Progenitor cell of endocrine pancreas (in vitro differentiated cells): ENCODE measurements at places on chromosomes 16 and 17.

GRCh38 chr16:2752850-2753732 lies 653 bp downstream of the SRRM2 start:
- no peak for DNase-seq

DNA sequence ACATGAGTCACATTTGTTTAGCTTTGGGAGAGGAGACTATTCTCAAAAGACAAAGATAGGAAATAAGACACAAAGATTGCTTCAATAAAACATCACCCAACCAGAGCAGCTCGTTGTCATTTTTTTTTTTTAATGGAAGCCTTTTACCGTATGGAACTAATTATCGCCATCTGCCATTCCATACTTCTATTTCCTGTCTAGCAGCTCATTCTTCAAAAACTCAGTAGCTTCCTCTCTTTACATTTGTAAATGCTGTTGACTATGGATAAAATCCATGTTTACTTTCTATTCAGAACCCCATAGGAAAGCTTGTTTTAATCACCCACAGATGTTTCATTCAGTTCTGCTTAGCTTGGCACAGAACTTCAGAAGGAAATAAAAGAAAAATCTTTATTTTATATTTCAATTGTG lies 110.0 kb upstream of the PSMD7 start:
- DNase-seq, result no peak

GRCh38 chr17:61307905-61308886 lies 91.4 kb upstream of the TBX2 start:
- DNase-seq, result no peak

- no peak for DNase-seq
Observed at GRCh38 chr16:76204249-76204648, 73.0 kb upstream of the CNTNAP4 start.

- no peak for DNase-seq
Observed at GRCh38 chr17:65430209-65430833, 131.1 kb downstream of the AXIN2 start.

DNA sequence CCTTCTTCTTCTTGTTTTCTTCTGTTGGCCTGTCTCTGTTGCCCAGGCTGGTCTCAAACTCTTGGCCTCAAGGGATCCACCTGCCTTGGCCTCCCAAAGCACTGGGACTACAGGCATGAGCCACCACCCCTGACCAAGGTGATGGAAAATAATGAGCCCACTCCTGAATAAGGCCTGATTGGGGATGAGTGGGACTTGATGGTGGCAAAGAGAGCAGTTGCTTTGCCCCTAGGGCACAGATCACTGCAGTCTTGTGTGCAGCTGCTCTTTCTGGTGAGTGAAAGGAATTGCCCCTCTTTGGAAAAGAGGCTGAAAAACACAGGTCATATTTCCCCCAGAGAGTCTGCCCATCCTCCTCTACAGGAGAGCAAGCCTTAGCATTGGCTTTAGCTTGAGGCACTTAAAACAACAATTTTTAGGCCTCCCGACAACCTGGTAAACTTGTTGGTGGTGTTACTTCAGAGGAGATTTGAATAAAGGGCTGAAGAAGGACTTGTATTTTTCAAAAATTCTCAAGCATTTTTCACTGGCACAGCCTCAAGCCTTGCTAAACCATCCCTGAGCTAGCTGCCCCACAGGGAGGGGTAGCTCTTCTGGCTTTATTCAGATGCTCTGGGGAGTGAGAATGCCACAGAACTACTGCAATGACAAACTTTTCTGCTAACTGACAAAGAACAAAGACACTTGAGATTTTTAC lies 6.1 kb upstream of the PDP2 start:
- no peak for DNase-seq

DNA sequence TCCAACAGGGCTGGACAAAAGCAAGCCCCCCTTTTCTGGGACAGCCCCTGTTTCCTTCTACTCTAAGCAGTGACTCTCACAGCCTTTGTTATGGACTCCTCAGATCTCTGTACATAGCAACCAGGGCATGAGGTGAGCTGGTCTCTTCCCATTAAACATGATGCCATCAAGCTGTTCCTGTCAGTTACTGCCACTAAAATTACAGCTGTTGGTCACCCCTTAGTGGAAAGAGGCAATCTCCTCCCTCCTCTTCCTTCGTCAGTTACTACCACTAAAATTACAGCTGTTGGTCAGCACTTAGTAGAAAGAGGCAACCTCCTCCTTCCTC lies 95.2 kb upstream of the SMIM36 start:
- DNase-seq, result no peak

DNA sequence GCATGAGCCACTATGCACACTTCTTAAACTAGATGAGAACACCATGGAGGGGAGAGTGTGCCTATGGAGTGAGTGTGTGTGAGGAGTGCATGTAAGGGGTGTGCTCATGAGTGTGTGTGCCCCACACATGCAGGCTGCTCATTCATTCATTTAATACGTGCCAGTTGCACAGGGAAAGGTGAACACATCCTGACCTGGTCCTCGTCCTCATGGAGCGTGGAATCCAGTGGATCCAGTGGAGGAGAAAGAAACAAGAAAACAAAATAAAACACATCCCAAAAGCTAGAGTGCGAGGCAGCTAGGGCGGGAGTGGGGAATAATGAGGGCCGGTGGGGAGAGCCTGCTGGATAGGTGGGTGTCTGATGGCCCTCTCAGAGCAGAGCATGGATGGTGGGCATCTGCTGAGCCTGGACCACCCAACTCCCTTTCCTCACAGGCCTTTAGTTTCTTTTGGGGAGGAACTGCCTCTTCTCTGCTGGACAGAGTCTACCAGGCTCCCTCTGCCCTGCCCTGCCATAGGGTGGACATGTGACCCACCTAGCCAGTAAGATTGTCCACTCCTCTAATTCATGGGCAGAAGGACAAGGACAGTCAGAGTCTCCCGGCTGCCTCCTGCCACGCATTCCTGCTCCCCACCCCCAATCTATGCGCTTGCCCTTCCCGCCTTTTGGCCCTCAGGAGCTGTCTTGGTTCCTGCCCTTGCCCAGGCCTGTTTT lies 204.3 kb downstream of the RAB11FIP4 start:
- no peak for DNase-seq

DNA sequence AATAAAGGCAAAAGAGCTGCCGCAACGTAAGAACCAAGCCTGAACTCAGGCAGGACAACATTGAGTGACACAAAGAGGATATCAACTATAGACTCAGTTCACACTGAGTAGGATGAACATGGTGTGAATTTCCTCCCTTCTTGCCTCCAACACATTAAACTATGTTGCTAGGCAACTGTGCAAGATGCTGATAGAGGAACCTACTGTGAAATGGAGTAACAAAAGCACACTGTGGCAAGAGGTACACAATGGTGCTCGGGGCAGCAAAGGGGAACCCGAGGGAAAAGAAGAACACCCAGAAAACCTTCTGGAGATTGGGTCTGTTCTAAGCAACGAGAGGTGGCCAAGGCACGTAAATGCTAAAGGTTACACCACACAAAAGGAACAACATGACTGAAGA lies 34.1 kb downstream of the GRB2 start:
- no peak for DNase-seq

GRCh38 chr17:77419547-77420094 lies 278.9 kb downstream of the SEC14L1 start:
- no peak for DNase-seq

DNA sequence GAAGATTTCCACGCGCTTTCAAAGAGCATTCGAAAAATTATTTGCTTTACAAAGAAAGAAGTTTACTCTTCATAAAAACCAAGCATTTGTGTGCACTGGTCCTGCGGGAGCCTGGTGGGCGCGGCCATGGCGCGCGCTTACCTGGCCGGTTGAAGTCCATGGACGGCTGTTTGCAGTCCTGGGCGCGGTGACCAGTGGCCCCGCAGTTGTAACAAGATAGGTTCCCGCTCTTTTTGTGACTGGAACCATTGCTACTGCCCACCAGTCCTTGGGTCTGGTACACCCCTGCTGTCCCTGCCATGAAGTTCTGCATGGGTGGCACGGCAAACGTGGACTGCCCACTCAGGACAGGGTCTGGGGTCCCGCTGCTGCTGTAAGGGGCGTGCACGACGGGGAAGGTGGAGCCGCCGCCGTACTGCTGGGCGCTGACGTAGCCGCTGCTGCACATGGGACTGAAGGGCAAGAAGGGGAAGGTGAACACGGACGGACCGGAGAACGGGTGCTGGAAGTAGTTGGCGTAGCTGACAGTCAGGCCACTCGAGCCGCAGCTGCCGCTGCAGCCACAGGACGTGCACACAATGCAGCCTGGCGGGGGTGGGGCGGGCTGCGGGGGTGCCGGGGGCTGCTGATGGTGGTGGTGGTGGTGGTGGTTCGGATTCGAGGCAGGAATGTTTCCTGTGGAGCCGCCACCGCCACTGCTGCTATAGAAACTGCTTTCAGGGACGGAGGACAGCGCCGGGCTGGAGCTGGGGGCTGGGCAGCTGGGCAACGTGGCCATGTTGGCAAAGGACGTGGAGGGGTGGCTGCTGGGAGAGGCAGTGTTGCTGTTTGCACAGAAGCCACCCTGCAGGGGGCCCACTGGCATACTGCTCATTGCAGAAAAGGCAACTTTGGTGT lies 19.5 kb downstream of the MAP1LC3B start:
- DNase-seq, result no peak

GRCh38 chr16:57462978-57463362 lies 491 bp downstream of the POLR2C start:
- no peak for DNase-seq

DNA sequence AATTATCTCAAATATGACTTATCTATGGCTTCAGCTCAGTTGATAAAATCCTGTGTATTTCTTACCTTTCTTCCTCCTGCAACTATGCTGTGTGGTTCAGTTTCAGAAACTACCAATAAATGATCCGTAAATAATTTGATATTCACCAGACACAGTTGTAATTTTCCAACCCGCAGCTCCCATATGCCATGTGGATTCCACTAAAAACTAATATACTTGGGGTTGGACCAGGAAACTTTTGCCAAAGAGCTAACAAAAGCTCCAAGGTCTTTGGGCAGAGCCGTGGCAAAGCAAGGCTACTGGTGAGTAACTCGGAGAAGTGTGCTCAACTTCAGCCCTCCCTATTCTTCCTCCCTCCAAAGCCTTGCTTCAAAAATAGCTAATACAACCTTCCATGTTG lies 2.3 kb upstream of the CHST6 start:
- no peak for DNase-seq

- no peak for DNase-seq
Observed at GRCh38 chr16:49658531-49658930, 197.4 kb downstream of the ZNF423 start.

DNA sequence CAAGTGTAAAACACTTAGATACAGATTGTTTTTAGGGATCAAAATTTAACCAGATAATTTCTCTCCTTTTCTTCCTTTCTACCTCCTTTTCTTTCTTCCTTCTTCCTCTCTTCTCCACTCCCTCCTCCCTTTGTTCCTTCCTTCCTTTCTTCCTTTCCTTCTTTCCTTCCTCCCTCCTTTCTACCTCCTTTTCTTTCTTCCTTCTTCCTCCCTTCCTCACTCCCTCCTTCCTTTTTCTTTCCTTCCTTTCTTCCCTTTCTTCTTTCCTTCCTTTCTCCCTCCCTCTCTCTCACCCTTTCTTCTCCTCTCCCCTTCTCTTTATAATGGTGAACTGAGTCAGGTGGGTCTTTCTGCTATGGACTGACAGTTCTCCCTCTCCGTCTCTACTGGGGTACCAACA lies 397.5 kb upstream of the CDH11 start:
- no peak for DNase-seq

DNA sequence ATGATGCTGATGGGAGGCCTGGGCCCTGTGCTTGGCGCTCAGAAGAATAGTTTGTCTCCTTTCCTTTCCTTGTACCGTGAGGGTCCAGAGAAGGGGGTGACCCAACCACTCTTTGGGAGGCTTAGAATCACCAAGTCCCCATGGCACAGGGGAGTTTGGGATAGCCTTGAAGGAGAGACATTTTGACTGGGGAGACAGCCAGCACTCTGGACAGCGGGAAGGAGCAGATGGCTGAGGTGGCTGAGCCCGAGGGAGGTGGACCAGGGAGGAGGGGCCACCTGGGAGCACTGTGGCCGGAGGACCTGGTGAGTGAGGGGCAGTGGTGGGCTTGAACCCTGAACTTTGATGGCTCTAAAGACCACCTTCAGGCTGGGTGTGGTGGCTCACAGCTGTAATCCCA lies 18.2 kb downstream of the MGAT5B start:
- no peak for DNase-seq

DNA sequence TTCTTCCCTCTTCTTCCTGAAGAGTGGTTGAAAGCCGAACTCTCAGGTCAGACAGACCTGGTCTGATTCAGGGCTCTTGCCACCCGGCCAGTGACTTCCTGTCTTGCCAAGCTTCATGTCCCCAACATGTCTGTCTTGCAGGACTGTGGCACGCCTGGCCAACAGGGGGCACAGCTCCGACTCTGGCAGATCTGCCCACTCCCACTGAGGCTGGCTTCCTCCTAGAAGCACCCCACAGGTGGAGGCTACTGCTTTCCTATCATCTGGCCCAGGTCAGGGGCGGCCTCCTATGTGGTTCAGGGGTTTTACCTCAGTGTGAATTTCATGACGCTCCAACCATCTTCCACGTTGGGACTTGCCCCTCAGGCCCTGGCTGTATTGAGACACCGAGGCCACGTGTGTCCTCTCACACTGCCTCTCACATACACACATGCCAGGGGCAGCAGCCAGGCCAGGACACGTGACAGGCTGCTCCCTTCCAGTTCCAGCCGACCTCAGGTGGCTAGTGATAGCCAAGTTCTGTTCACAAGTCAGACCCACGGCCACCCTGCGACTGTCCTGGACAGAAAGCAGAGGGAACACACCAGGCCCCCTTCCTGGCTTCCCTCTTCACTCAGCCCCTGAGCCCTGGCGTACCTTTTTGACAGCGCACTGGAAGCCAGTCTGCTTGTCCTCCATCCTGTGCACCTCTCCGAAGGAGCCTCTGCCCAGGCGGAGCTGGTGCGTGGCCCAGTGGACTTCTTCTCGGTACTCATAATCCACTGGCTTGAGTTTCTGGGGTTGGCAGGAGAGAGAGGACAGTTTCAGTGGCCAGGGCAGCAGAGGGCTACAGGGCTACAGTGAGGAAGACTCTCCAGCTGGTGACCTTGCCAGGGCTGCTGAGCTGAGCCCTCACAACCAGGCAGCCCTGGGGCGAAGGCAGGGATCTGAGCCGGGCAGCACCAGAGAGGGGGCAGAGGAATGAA lies 22.6 kb upstream of the SPATA32 start:
- no peak for DNase-seq

DNA sequence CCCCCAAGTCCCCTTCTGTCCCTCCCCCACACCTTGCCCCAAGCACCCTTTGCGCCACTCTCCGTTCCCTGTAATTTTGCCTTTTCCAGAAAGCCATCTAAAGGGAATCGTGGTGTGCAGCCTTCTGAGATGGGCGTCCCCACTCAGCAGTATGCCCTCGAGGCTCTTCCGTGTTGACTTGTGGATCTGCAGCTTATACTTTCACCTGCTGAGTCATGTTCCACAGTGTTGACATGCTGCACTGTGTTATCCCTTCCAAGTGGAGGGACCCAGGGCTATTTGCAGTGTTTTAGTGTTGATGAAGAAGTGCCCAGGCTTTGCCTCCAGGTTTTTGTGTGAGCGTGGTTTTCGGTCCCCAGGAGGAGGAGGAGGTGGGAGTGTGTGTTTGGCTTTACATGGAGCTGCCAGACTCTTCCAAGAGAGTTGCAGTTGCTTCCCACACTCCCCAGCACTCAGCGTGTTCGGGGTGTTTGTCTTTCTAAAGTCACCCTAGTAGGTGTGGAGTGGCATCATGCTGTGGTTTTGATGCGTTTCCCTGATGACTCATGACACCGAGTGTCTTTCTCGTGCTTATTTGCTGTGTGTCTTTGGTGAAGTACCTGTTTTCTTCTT lies 32.1 kb upstream of the JPT2 start:
- no peak for DNase-seq
